ENCODE measurements at places on chromosomes 1 and 21. TPM values are rescaled to one million over a fixed set of nuclear protein-coding genes. Genes with fewer than 3 reads are reported as not detected.
A peak's percentile ranks its signal among the peaks of the same experiment; 100 is the strongest.

Gene RPE65
- not detected for polyA plus RNA-seq

DNA sequence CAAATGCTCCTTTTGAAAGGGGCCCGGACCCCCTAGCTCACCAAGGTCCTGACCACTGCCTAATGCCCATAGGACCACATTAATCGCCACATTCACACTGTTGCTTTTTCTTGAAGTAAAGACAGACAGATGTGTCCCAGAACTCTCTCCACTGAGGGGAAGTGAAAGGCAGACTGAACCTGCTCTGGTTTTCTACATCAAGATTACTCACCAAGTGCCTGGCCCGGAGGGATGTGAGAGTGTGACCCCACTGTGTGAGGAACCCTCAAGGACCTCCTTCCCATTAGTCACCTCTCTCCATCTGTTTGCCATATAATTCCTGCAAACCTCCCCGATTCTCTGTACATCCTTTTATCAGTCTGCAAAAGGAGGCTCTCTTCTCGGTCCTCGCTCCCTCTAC, 381.5 kb downstream of the OMA1 start:
- no peak for DNase-seq
- no peak overlapping the region for H3K27ac ChIP-seq
- H3K4me1 ChIP-seq, result peaks cover 5% of the 10 kb centered on the region
- H3K36me3 ChIP-seq, result no peaks in the 10 kb centered on the region

- H3K36me3 ChIP-seq, result no peaks in the 10 kb centered on the region
- peaks cover 27% of the 10 kb centered on the region for H3K4me1 ChIP-seq
- H3K4me3 ChIP-seq, result no peak overlapping the region
Measured at GRCh38 chr1:41875487-41875886, 43.2 kb downstream of the HIVEP3 start.

DNA sequence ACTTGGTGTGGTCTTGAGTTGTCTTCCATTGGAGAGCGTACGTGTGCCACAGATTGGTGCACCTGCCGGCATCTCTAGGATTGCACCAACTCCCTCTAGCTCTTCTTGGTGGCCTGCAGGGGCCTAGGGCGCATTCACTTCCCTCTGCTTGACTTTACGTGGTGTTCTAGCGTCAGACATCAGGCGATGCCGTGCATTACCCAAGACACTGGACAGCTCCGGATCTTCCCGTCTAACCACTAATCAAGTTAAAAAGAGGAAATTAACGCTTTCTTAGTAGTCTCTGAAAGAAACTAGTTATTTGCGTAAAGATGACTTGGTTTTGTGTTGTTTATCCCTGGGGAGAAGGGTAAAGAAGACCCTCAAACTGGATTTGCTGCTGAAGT, 510 bp upstream of the IL10RB start:
- peak overlapping the region; percentile 79 for H3K27ac ChIP-seq
- peaks cover 19% of the 10 kb centered on the region for H3K36me3 ChIP-seq
- peak; percentile 40 for DNase-seq
- no peaks in the 10 kb centered on the region for H3K4me1 ChIP-seq

Gene OR2M3
- not detected for polyA plus RNA-seq

Gene CNIH3
- polyA plus RNA-seq, result 0.42 TPM

Gene FNDC10
- 0.15 TPM for polyA plus RNA-seq

Gene FAAH
- 1.6 TPM for polyA plus RNA-seq

- no peaks in the 10 kb centered on the region for H3K4me1 ChIP-seq
- no peak overlapping the region for H3K4me3 ChIP-seq
- no peak for DNase-seq
- H3K36me3 ChIP-seq, result no peaks in the 10 kb centered on the region
- no peaks in the 10 kb centered on the region for H3K27me3 ChIP-seq
- no peak overlapping the region for H3K27ac ChIP-seq
Measured at GRCh38 chr1:173062150-173062938, 11.6 kb upstream of the TNFSF18 start.

GRCh38 chr1:222792744-222793143, 22.1 kb upstream of the DISP1 start:
- no peak overlapping the region for H3K27ac ChIP-seq
- H3K4me1 ChIP-seq, result no peaks in the 10 kb centered on the region
- no peaks in the 10 kb centered on the region for H3K36me3 ChIP-seq
- no peak overlapping the region for H3K4me3 ChIP-seq
- H3K27me3 ChIP-seq, result no peaks in the 10 kb centered on the region

DNA sequence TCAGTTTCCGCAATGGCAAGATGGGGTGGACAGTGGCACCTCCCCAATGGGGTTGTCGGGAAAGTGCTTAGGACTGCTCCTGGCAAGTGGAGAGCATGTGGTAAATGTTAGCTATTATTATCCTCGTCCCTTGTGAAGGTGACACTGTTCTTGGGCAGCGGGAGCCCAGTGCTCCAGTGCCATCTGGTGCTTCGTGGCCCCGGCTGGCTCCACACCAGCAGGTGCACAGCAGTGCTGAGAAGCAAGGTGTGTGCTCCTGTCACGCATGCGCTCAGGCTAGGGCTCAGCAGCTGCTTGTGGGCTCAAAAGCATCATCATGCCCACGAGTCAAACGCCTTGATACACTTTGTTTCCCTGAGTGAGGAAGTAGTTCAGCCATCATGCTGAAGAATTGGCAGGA, 24.9 kb upstream of the KCNC4 start:
- DNase-seq, result peak; percentile 36
- no peaks in the 10 kb centered on the region for H3K36me3 ChIP-seq
- no peak overlapping the region for H3K4me3 ChIP-seq
- peaks cover 10% of the 10 kb centered on the region for H3K4me1 ChIP-seq

DNA sequence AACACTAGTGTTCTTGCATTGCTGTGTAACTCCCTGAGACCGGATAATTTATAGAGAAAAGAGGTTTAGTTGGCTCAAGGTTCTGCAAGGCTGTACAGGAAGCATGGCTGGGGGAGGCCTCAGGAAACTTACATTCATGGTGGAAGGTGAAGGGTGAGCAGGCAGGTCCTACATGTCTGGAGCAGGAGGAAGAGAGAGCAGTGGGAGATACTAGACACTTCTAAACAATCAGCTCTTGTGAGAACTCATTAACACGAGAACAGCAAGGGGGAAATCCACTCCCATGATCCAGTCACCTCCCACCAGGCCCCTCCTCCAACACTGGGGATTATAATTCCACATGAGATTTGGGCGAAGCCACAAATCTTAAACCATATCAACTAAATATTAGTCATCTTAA, 30.1 kb downstream of the RNF2 start:
- no peak overlapping the region for H3K4me3 ChIP-seq
- H3K4me1 ChIP-seq, result no peaks in the 10 kb centered on the region
- H3K27me3 ChIP-seq, result no peaks in the 10 kb centered on the region
- no peak for DNase-seq
- H3K27ac ChIP-seq, result no peak overlapping the region
- H3K36me3 ChIP-seq, result no peaks in the 10 kb centered on the region

DNA sequence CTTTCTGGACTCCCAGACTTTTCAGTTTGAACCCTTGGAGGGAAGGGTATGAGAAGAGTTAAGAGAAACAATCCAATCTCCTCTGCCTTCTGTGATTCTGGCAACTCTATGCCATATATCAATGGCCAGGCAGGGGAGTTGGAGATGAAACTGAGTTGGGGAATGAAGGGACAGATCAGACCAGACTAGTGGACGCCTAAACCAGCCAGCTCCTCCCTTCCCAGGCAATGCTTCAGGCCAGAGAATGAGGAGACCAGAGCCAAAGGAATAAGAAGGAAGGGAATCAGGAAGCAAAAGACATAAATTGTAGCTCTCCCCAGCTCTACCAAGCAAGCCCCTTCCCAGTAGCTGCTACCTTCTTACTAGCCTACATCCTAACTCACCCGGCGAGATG, 22.7 kb downstream of the PLEKHA6 start:
- H3K27me3 ChIP-seq, result no peaks in the 10 kb centered on the region
- H3K4me3 ChIP-seq, result no peak overlapping the region
- no peak for DNase-seq

Gene SUSD4
- 0.21 TPM for polyA plus RNA-seq

DNA sequence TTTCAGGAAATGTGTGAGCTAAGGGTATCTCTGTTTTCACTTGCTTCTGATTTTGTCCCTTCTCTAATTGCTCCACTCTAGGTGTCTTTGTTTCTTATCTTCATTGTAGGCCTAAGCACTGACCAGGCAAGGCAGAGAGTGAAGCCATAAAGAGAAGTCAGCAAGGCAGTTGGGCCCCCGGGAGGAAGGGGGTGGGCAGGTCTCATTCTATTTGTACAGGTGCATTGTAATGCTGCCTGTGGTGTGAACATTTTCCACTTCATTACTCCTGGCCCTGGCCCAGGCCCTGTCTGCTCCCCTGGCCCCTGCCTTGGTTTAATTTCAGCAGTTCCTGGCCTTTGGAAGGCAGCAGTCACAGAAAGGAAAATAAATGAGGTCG, 86.4 kb upstream of the JUN start:
- no peak for DNase-seq
- H3K27me3 ChIP-seq, result no peaks in the 10 kb centered on the region
- H3K27ac ChIP-seq, result no peak overlapping the region
- no peak overlapping the region for H3K4me3 ChIP-seq
- no peaks in the 10 kb centered on the region for H3K36me3 ChIP-seq

GRCh38 chr1:232172563-232172962, 457.4 kb downstream of the SIPA1L2 start:
- no peaks in the 10 kb centered on the region for H3K36me3 ChIP-seq
- no peak overlapping the region for H3K27ac ChIP-seq
- DNase-seq, result no peak
- H3K27me3 ChIP-seq, result no peaks in the 10 kb centered on the region
- no peaks in the 10 kb centered on the region for H3K4me1 ChIP-seq

- no peaks in the 10 kb centered on the region for H3K36me3 ChIP-seq
- H3K4me1 ChIP-seq, result peaks cover 25% of the 10 kb centered on the region
- H3K27me3 ChIP-seq, result no peaks in the 10 kb centered on the region
- DNase-seq, result peak; percentile 89
Measured at GRCh38 chr1:59057211-59057694, 239.6 kb upstream of the FGGY start.

- H3K27me3 ChIP-seq, result no peaks in the 10 kb centered on the region
- no peak overlapping the region for H3K4me3 ChIP-seq
- H3K4me1 ChIP-seq, result no peaks in the 10 kb centered on the region
Measured at GRCh38 chr1:19974822-19975416, 4.5 kb downstream of the PLA2G2A start.

GRCh38 chr1:111234866-111235265, 7.4 kb downstream of the CHI3L2 start:
- no peak overlapping the region for H3K4me3 ChIP-seq
- no peaks in the 10 kb centered on the region for H3K36me3 ChIP-seq
- no peak overlapping the region for H3K27ac ChIP-seq
- no peak for DNase-seq

DNA sequence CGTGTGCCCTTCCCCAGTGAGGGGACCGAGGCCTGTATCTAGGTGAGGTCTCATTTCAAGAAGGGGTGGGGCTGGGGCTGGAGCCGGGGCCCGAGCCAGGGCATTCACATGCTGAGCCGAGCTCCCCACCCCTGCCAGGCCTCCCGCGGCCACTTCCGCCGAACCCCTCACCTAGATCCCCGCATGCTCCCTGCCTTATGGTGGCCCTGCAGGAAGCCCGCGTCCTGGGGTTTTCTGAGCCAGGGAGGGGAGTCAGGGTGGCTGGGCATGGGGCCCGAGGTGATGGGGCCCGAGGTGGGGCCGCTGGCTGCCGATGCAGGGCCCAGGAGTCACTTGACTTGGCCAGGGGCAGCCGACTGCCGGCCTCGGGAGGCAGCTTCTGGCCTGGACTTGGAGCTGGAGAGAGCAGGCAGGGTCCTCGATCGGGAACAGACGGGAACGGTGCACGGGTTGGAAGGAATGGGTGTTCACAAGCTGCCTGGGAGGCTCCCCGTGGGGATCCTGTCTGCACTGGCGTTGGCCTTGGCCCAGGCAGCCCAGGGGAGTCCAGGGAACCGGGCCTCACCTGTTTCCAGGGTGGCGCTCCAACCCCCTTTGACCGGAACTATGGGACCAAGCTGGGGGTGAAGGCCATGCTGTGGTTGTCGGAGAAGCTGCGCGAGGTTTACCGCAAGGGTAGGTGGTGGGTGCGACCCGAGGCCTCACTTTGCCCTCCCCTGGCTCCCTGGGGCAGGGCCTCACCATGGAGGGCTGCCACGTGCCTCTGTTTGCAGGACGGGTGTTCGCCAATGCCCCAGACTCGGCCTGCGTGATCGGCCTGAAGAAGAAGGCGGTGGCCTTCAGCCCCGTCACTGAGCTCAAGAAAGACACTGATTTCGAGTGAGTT, 13.6 kb downstream of the CFAP410 start:
- no peak overlapping the region for H3K27ac ChIP-seq
- no peak for DNase-seq
- peaks cover 42% of the 10 kb centered on the region for H3K36me3 ChIP-seq
- no peak overlapping the region for H3K4me3 ChIP-seq
- H3K27me3 ChIP-seq, result no peaks in the 10 kb centered on the region

DNA sequence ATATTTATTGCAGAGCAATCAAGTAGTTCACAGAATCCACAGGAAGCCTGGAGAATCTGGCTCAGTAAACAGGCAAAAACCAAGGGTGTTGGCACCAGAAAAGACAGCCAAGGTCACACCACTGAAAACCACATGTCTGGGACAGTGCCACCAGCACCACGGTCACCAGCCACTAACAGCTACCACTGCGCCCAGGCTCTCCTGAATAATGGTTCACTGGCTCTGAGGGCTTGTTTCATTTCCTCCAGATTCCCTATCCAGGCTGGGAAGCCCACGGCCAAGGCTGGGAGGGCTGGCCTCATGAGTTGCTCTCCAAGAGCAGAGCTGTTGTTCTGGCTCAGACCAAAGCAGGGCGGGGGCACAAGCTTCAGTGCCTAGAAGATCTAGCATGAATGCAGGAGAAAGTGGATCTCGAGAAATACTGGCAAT, 54.5 kb upstream of the PTGFRN start:
- no peaks in the 10 kb centered on the region for H3K27me3 ChIP-seq
- no peak overlapping the region for H3K4me3 ChIP-seq
- no peaks in the 10 kb centered on the region for H3K36me3 ChIP-seq
- peak; percentile 64 for DNase-seq
- no peak overlapping the region for H3K27ac ChIP-seq
- H3K4me1 ChIP-seq, result no peaks in the 10 kb centered on the region

GRCh38 chr1:170562646-170563338, 30.8 kb downstream of the GORAB start:
- H3K4me3 ChIP-seq, result peak overlapping the region; percentile 24
- no peaks in the 10 kb centered on the region for H3K36me3 ChIP-seq
- H3K27me3 ChIP-seq, result no peaks in the 10 kb centered on the region
- H3K4me1 ChIP-seq, result peaks cover 7% of the 10 kb centered on the region
- peak overlapping the region; percentile 67 for H3K27ac ChIP-seq
- DNase-seq, result peak; percentile 65

- no peaks in the 10 kb centered on the region for H3K36me3 ChIP-seq
- peaks cover 8% of the 10 kb centered on the region for H3K4me1 ChIP-seq
- no peaks in the 10 kb centered on the region for H3K27me3 ChIP-seq
- no peak overlapping the region for H3K4me3 ChIP-seq
Measured at GRCh38 chr1:230842801-230843200, 25.5 kb downstream of the C1orf198 start.
